ENCODE measurements at places on chromosomes 2 and 18.

DNA sequence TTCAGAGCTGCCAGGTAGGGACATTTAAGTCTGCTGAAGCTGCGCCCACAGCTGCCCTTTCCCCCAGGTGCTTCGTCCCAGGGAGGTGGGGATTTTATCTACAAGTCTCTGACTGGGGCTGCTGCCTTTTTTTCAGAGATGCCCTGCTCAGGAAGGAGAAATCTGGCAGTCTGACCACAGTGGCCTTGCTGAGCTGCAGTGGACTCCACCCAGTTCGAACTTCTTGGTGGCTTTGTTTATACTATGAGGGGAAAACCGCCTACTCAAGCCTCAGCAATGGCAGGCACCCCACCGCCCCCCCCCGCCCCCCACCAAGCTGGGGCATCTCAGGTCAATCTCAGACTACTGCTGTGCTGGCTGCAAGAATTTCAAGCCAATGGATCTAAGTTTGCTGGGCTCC lies 458.1 kb upstream of the RAB12 start:
- DNase-seq, result no peak

DNA sequence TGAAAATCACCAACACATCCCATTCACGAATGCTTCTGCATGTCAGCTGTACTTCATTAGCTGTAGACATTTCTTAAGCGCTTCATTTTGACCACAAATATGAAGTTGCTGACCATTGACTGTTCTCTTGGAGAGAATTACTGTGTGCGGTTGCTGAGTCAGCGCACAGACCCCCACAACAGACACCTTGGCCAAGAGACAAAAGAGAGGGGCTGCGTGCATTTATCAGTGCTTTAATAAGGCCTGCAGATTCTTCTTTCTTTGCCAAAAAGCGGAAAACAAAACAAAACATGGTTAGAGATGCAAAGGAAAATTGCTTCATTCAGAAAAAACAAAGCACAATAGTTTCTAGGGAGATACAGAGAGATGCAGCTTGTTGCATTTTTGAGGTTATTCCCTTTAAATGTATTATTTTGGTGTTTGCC lies 174.7 kb downstream of the ACKR3 start:
- peak; percentile 98 for DNase-seq

GRCh38 chr2:44275927-44276303 lies 635 bp downstream of the SLC3A1 start:
- DNase-seq, result peak; percentile 77

DNA sequence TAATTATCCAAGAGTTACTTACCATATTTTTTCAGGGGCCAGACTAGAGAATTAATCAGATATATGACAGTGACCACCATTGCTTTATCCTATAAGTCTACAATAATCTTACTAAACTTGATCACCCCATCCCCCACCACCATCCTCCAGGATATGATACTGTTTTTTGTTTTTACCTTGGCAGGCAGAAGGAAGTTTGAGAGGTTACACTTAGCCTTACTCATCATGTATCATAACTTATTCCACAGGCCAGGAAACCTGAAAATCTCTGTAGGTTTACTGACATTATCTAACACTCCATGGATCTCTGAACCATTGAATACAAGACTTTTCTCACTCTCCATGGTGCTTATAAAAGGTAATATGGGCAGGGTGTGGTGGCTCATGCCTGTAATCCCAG lies 602.7 kb downstream of the KCNJ3 start:
- DNase-seq, result no peak

- peak; percentile 48 for DNase-seq
These were observed 49.0 kb upstream of the TWSG1 start for GRCh38 chr18:9285604-9286003.
